ENCODE measurements at places on chromosomes 7 and 10. TPM values are rescaled to one million over a fixed set of nuclear protein-coding genes. Genes with fewer than 3 reads are reported as not detected.

DNA sequence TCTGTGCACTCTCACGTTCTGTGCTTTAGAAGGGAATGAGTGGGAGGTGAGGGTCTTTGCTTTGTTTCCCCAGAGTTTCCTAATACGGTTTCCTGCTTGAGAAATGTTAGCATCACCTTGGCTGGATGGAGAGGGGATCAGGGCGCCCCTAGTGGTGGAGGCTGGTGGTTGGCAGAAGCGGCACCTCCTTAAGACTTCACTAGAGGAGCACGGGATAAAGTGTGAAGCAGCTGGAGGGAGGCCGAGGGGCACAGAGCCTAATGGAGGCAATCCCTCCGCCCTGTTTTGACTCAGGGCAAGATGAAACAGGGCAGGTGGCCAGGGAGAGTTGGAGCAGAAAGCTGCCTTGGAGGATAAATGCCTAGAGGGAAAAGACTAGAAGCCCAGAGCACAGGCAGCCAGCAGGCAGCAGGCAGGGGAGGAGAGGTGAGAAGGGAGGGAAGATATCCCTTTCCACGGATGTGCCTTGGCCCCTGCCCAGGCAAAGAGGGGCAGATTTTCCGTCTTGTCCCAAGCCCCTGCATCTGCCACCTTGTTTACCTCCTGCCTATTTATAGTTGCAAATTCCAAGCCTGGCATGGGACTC is 56.0 kb upstream of the BTRC start:
- no peak overlapping the region for H3K27ac ChIP-seq
- H3K27me3 ChIP-seq: no peaks in the 10 kb centered on the region
- no peaks in the 10 kb centered on the region for H3K4me1 ChIP-seq
- peak; percentile 65 for DNase-seq

DNA sequence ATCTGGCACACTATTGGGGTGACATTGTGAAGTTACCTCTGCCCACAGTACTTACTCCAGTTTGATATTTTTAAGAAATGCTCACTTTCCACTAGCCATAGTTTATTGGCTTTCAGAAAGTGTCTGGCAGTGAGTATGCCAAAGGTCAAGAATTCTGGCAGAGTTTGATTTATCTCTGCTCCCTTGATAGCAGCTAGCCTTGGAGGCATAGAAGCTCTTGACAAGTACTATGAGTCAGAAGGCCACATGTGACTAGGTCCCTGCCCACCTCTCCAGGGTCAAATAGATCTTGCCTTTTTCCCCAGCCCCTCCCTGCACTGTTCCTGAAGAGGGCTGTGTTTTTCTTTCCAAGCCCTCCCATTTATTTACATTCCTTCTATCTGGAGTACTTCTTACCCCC is 202.2 kb downstream of the AUTS2 start:
- H3K4me3 ChIP-seq: no peak overlapping the region
- no peaks in the 10 kb centered on the region for H3K4me1 ChIP-seq
- H3K27me3 ChIP-seq: no peaks in the 10 kb centered on the region
- no peak overlapping the region for H3K27ac ChIP-seq

- H3K4me1 ChIP-seq: no peaks in the 10 kb centered on the region
- no peak for DNase-seq
- no peaks in the 10 kb centered on the region for H3K27me3 ChIP-seq
- H3K4me3 ChIP-seq: no peak overlapping the region
These were observed 555.6 kb upstream of the POT1 start for GRCh38 chr7:125485223-125485622.

- H3K4me1 ChIP-seq: no peaks in the 10 kb centered on the region
- DNase-seq: peak; percentile 10
- no peaks in the 10 kb centered on the region for H3K27me3 ChIP-seq
- peak overlapping the region; percentile 94 for H3K27ac ChIP-seq
- H3K4me3 ChIP-seq: peak overlapping the region; percentile 87
These were observed 905 bp downstream of the C1GALT1 start for GRCh38 chr7:7183061-7183837.

GPR37 gene
- total RNA-seq: not detected

GIMAP1 gene
- total RNA-seq: 21.2 TPM

PNLIP gene
- not detected for total RNA-seq

CWF19L1 gene
- 14.3 TPM for total RNA-seq

DNA sequence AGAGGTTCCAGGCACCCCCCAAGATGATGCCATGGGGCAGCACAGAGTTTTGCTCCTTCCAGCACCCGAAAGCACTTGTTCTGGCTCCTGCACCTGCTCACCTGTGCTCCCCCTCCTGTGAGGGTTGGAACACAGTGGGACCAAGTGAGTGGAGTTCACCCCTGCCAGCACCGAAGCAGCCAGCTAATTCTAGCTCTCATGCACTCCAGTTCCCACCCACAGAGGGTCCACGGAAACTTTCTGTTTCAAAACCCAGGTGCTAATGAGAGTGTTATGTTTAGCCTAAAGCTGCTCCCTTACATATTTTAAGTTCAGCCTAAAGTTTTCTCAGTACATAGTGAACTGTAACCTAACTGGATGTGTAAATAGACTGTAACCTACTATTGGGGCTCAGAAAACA is 42.6 kb upstream of the SLC35G1 start:
- no peak for DNase-seq
- no peaks in the 10 kb centered on the region for H3K36me3 ChIP-seq
- no peak overlapping the region for H3K27ac ChIP-seq
- no peaks in the 10 kb centered on the region for H3K4me1 ChIP-seq

DNA sequence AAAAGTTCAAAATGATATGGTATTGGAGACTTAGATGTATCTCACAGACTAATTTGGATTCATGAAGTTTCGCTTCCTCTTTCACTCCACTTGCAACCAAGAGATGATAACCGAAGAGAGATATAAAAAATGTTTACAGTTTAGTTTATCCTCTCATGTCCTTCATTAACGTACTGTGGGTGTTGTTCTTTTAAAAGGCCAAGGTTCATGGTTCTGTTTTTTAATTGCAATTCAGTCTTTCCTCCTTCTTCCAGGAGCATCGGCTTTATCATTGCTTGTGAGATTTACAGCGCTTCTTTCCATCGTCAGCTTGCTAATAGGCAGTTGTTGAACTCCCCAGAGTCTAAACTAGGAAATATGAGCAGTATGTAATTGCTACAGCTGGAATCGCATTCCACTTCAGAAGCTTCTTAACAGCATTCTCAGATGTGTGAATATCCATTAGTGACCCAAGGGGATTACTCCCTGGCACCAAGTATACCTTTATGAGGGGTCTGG is 75.9 kb upstream of the HGF start:
- H3K27ac ChIP-seq: no peak overlapping the region
- no peak for DNase-seq
- no peaks in the 10 kb centered on the region for H3K27me3 ChIP-seq
- H3K4me1 ChIP-seq: no peaks in the 10 kb centered on the region

OPALIN gene
- not detected for total RNA-seq

INTS15 gene
- total RNA-seq: 15.2 TPM

CADPS2 gene
- 31.8 TPM for total RNA-seq

NEUROG3 gene
- not detected for total RNA-seq

SPDYE2 gene
- total RNA-seq: not detected

- H3K4me1 ChIP-seq: no peaks in the 10 kb centered on the region
- H3K36me3 ChIP-seq: no peaks in the 10 kb centered on the region
- DNase-seq: no peak
- H3K27me3 ChIP-seq: no peaks in the 10 kb centered on the region
These were observed 15.0 kb upstream of the STEAP4 start for GRCh38 chr7:88321694-88322093.

GRCh38 chr10:80444124-80444523 is 10.0 kb upstream of the TSPAN14 start:
- no peak overlapping the region for H3K4me3 ChIP-seq
- no peak overlapping the region for H3K27ac ChIP-seq
- no peaks in the 10 kb centered on the region for H3K36me3 ChIP-seq
- H3K27me3 ChIP-seq: no peaks in the 10 kb centered on the region
- no peak for DNase-seq
- no peaks in the 10 kb centered on the region for H3K4me1 ChIP-seq
